ENCODE measurements at places on chromosomes 7 and 10. TPM values are rescaled to one million over a fixed set of nuclear protein-coding genes. Genes with fewer than 3 reads are reported as not detected.

GRCh38 chr10:680146-680545, 9.3 kb downstream of the DIP2C start:
- DNase-seq, result no peak

GRCh38 chr10:47029181-47030009, 118.2 kb downstream of the PTPN20 start:
- no peak for DNase-seq

DNA sequence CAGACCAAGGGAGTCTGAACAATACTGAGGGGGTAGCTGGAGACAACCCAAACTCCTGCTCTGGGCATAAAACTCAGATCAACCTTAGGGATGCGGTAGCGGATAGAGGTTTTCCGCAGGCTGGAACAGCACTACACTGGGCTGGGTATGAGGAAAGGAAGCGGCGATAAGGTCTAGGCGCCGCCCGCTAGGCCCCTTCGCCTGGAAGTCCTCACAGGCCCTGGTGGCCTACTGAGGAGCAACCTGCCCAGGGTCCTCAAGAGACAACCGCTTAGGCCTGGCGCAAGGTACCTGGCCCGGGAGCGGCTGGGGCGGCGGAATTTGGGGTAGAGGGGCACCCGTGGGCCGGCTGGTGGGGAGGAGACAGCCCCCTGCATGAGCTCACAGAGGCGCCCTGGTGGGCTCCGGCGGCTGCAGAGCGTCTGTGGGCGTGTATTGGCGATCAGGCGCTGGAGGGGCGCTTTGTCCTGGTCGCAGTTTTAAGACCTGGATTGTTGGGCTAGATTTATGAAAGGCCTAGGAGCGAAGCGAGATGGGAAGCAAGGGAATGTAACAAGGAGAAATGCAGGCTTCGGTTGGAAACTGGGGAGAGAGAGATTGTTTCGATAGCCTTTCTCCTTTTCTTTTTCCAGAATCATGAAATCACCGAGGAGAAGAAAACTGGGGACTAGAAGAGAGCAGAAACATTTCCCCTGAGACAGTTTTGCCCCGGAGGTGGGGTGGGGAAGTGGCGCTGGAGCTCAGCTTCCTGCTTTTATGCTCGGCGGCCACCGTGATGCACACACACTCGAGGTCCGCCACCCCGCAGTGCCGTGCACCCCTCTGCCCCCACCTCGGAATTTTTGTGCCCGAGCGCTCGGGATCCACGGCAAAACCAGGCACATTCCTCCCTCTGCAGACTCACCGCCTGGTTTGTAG, 2.4 kb upstream of the NKX2-3 start:
- no peak for DNase-seq

ZNF736 gene
- 23.4 TPM for total RNA-seq

FOXI2 gene
- total RNA-seq, result 0.17 TPM

DNA sequence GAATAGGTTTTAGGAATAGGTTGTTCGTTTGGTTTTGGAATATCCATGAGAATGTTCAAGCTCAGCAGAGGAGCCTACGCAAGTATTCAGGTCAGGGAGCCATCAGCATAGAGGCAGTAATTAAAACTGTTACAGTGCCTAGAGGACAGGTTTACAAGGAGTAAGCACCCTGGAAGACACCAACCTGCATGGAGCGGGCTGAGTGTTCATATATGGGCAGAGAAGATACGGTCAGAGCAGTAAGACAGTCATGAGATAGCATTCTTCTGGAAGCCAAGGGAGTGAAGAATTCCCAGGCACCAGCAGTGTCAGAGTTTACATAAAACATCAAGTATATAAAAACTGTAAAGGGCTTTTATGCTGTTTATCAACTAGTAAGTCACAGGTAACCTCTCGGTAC, 96.5 kb downstream of the LRRC4 start:
- DNase-seq, result no peak

- no peak for DNase-seq
These were observed 16.3 kb upstream of the ORAI2 start for GRCh38 chr7:102417105-102417504.

DNA sequence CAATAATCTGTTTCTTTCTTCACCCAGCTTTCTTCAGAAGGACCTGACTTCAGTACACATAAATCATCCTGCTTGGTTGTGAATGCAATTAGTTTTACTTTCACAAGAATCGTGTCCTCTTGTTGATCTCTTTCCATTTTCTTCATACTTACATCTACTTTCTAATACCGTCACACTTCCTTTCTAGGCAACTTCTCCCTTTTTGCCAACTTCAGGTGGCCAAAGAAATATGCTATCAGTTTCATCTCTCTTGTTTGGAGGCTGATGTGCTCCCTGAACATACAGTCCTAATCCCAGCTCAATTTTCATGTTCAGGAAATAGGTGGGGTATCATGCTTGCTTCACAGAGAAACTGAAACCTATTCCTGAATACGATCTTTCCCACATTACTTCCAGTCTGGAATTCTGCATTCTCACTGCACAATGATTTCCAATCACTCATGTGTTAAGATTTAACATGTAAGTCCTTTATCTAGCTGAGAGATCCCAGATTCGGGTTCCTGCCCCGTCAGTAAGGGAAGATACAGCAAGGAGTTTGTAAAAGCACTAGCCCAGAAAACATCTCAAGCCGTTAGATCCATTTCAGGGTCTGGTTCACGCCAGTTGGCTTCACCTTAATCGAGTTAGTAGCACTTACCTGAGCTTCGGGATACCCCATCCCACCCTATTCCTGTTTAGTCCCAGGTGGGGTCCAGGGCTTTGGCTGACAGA, 994 bp downstream of the SLC25A28 start:
- DNase-seq, result no peak

- DNase-seq, result no peak
These were observed 289.4 kb upstream of the SP8 start for GRCh38 chr7:21076054-21076453.

- no peak for DNase-seq
These were observed 93.4 kb downstream of the SLC39A12 start for GRCh38 chr10:18044976-18045720.

- no peak for DNase-seq
These were observed 149.3 kb upstream of the FAM3C start for GRCh38 chr7:121545418-121545817.

- no peak for DNase-seq
These were observed 84.8 kb upstream of the EGR2 start for GRCh38 chr10:62900829-62901571.

TLX1 gene
- total RNA-seq, result 0.05 TPM

ZNF804B gene
- total RNA-seq, result 0.05 TPM

IFRD1 gene
- total RNA-seq, result 58.5 TPM

- no peak for DNase-seq
These were observed 122.8 kb downstream of the SKIDA1 start for GRCh38 chr10:21402606-21403083.

DNA sequence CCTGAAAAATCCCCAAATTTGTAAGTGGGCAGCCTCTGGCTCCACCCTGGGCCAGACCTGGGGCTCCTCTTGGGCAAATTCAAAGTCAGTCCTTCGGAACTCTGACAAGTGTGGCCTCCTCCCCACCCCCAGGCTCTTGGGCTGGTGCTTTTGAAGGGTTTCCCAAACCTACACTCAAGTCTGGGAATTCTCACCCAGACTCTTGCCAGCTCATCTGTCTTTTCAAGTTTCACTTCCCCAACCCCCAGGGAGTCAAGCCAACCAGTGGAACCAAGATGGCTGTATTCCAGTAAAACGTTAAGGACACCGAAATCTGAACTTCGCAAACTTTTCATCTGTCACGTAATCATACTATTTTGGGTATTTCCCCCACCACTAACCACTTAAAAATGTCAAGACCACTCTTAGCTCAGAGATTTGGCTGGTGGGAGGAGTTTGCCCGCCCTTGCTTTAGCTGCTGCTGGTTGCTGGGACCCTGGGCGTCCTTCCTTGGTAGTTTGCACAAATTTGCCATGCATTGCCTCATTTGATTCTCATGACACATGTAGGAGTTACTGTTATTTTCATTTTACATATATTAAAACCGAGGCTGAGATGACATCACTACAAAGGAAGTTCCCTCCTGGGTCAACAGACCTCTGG, 1.7 kb upstream of the MYO1G start:
- DNase-seq, result no peak

GRCh38 chr7:93307131-93307660, 75.0 kb downstream of the VPS50 start:
- no peak for DNase-seq

DNA sequence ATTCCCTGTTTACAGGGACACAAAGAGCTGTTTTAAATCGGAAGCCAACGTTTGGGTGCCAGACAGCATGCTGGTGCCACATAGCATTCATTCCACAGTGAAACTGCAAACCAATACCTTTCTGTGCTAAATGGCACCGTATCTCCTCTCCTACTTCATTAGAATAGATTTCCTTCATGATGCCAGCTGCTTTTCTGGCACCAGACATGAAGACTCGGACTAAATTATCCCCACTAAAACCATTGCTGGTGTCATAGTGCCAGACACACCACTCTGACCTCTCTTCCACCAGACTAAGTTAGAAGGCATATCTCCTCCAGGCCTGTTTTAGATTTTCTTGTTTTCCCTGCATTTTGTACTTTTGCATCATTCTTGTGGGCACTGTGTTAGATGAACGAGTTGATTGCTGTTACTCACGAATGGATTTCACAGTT, 155.1 kb downstream of the ETV1 start:
- DNase-seq, result no peak

DNA sequence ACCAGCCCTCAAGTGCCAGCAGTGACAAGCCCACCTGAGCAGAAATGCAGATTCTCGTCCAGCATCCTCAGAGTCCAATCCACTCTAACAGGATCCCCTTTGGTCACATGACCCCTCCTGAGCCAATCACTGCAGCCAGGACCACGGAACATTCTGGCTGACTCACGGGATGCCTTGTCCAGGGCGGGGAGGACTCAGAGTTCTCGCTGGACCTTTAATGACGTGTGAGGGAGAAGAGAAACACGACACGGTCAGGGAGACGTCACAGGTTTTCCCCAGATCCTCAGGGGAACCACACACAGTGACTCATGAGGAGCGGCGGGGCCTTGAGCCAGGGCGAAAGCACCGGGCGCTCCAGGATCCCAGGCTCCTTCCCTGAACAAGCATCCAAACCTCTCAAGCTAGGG, 155.7 kb downstream of the PTPRN2 start:
- peak; percentile 43 for DNase-seq

- no peak for DNase-seq
These were observed 81.4 kb upstream of the LAMB4 start for GRCh38 chr7:108211382-108212201.

CTAGE15 gene
- not detected for total RNA-seq
